EH (cell line): ENCODE measurements at places on chromosomes 5 and 9.

DNA sequence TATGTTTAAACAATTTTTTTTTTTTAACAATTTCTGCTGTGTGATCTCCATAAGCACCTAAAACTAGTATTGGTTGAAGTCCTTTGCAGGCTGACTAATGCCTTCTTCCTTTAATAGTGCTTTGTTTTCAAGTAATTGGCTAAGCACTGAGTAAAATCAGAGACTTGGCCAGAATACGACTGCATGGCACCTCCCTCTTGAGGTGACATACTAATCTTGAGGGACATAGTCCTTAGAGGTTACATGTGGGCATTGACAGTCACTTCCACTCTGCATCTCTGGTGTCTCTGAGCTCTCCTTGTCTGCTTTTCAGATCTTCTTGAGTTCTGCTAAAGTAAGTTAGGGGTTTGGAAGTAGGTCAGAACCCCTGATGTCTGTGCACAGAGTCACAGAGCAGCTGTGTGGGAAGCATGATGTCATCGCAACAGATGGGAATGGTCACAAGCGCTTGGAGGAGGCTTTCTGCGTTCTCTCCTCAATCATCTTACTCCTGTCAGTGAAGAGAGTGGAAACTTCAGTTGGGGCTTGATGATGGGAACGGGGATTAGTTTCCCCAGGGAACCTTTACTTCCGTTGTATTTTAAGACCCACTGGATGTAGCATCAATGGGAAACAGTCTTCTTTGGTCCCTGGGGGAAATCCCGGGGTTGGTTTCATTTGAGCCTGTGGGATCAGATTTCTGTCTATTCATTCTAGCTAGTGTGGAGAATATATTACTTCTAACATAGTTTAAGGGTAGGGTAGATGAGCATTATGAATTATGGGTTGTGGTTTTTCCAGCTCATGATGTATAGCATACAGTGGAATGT lies 136.9 kb downstream of the ARHGAP26 start:
- DNase-seq = peak; percentile 58

GRCh38 chr9:108642871-108643270 lies 212.9 kb downstream of the ACTL7B start:
- DNase-seq = no peak

- DNase-seq = peak; percentile 54
These were observed 17.7 kb downstream of the RALGDS start for GRCh38 chr9:133103183-133103986.

GRCh38 chr5:6260846-6261245 lies 117.5 kb downstream of the MED10 start:
- DNase-seq = no peak

- DNase-seq = peak; percentile 15
These were observed 759 bp downstream of the GEMIN5 start for GRCh38 chr5:154937186-154937717.

- no peak for DNase-seq
These were observed 118.0 kb downstream of the SPATA31D1 start for GRCh38 chr9:82106536-82106935.

- no peak for DNase-seq
These were observed 156.6 kb upstream of the PHYKPL start for GRCh38 chr5:178389026-178389729.

- no peak for DNase-seq
These were observed 1571.5 kb upstream of the WWC1 start for GRCh38 chr5:166719991-166720390.

DNA sequence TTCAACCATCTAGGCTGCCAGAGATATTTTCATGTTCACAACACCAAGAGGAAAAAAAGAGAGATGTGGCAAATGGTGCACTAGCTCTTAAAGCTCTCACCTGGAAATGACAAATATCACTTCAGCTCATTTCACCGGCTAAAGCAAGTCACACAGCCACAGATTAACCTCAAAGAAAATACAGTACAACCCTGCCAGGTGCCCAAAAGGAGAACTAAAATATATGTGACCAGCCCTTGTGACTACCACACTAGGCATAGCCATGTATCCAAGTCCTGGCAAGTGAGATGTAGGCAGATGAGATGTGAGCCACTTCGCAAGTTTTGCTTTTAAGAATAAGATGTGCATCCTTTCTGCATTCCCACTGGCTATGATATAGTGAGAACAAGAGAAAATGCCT lies 41.4 kb downstream of the AGTPBP1 start:
- no peak for DNase-seq

GRCh38 chr5:150293091-150293941 lies 3.7 kb upstream of the CAMK2A start:
- DNase-seq = no peak

DNA sequence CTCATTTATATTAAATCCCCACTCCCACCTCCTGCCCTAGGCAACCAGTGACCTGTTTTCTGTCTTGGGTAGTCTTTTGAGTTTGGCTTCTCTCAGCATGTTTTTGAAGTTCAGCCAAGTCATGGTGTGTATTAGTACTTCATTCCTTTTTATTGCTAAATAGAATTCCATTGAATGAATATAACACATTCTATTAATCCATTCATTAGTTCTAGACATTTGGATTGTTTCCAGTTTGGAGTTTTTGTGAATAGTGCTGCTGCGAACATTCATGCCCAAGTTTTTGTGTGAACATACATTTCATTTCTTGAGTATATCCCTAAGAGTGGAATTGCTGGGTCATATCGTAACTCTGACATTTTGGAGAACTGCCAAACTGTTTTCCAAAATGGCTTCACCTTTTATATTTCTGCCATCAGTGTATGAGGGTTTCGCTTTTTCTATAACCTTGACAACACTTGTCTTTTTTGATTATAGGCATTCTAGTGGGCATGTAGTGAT lies 2.7 kb downstream of the ZNF346 start:
- DNase-seq = peak; percentile 37
